ENCODE measurements at places on chromosomes 7 and 10.
A peak's percentile ranks its signal among the peaks of the same experiment; 100 is the strongest.

DNA sequence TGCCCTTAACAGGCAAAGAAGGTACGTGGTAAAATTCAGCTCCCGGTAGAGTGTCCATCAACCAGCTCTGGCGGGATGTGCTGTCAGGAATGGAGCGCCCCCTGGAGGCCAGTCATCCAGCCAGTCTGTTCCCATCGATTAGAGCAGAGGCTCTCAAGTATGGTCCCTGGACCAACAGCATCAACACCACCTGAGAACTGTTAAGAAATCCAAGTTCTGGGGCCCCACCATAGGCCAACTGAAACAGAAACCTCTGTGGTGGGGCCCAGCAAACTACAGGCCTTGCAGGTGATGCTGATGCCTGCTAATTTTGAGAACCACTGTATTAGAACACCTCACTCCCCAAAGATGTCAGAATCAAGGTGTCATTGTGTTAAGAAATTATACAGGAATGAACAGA lies 109.2 kb downstream of the DPY19L1 start:
- no peak for DNase-seq

- no peak for DNase-seq
Observed at GRCh38 chr7:55026867-55027490, 8.2 kb downstream of the EGFR start.

- DNase-seq: no peak
Observed at GRCh38 chr10:36725581-36726520, 399.5 kb upstream of the ANKRD30A start.

GRCh38 chr7:101677797-101678479 lies 48.8 kb upstream of the MYL10 start:
- no peak for DNase-seq

DNA sequence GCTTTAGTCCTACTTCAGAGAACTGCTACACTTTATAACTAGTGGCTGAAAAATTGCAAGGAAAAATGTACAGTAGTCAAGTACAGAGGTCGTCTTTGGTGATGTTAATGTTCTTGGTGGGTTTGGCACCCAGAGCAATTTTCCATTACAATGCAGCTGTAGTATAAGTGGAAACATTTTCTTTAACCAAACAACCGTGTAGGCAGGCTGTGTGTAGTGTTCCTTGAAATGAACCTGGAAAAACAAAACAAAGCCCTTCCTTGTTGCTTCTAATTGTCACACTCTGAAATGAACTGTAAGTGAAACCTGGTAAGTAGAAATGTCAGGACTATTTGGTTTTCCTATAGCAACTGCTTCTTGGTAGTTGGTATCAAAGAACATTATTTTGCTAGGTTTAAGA lies 256.9 kb downstream of the MDFIC start:
- DNase-seq: no peak

DNA sequence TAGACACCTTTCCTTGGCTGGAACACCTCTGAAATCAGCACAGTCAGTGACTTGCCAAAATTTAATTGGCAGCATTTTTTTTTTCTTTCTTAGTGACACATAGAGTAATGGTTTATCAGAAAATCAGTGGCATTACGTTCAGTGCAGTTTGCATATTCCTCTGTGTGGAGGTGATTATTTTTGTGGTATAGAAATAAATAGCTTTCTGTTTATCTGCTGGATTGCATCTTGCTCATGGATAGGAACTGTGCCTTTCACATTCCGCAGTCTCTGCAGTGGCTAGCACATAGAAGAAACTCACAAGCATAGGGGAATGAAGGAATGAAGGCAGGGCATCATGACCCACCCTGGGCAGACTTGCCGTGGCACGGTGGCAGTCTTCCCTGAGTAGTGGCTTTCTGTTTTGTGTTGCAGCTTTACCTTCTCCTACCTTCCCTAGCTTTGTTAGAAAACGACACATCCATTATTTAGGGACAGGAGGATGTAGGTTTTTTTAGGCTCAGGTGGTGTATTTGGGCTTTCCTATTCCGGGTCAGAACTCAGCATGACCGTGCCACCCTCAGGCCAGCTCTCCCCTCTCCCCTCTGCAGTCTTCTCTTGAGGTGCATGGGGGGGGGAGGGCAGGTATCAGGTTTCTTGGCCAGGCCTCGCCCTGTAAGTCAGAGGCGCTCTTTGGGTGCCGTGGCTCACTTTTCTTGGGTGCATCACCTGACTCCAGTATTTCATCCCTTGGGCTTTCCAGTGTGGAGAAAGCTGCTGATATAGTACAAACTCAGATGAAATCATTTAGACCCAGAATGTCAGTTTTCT lies 112.5 kb upstream of the GJD4 start:
- DNase-seq: no peak

GRCh38 chr10:121152033-121152432 lies 300.9 kb downstream of the WDR11 start:
- DNase-seq: no peak

- peak; percentile 19 for DNase-seq
Observed at GRCh38 chr10:59905066-59905730, 1.2 kb downstream of the CCDC6 start.

- no peak for DNase-seq
Observed at GRCh38 chr7:2710286-2710655, 22.3 kb downstream of the AMZ1 start.

- DNase-seq: peak; percentile 22
Observed at GRCh38 chr10:6473430-6473829, 106.6 kb downstream of the PRKCQ start.

DNA sequence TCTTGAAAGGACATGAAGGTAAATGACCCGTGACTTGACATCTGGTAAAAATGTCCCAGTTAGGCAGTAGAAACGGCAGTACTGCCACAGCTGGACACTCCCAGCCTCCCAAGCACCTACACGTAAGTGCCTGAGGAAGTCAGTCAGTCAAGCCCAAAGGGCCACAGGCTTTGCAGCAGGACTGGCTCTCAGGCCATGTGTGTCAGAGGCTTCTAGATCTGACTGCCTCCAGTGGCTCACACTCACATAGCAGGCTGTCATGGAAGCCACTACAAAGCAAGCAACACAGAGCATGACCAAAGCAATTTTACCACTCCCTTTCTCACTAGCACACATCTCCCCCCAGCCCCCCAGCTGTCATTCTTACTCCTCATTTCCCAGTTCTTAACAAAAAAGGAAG lies 17.8 kb upstream of the CCNJ start:
- no peak for DNase-seq

GRCh38 chr10:92847202-92847864 lies 987 bp upstream of the EXOC6 start:
- no peak for DNase-seq

DNA sequence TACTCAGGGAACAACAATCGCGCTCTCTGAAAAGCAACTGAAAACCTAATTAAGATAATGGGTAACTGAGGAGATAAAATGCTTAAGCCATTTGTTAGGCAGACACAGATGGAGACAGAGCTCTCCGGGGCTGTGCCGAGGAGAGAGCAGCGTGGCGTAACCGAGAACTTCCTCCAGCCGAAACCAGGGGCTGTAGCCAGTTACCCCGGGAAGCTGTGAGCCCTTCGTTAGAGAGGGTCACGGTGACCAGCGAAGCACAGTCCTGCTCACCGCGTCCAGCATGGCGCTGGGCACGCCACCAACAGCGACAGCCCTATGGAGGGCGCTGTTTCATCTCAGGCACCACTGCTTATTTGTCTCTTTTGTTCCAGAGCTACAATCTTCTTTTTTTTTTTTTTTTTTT lies 16.1 kb downstream of the PAPOLB start:
- DNase-seq: no peak

DNA sequence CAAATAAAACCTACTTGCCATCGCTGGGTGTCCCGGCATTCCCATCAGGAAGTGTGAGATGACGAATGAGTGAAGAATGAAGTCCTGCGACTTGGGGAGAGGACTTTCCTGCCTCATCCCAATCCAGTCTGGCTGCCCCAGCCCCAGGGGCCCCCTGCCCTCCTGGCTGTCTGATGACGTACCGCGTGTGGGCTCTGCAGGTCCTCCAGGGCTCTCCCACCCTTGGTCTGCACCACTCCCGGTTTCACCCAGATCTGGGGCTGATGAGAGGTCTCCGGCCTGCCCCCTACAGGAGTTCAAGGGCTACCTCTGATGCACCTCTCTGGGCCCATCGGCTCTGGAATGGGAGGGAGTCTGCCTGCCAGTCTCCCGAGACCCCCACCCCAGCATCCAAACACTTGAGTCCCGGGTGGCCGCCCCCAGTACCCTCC lies 9.8 kb downstream of the ATP6V1F start:
- DNase-seq: no peak

- DNase-seq: no peak
Observed at GRCh38 chr10:52701647-52702046, 70.9 kb downstream of the MBL2 start.

DNA sequence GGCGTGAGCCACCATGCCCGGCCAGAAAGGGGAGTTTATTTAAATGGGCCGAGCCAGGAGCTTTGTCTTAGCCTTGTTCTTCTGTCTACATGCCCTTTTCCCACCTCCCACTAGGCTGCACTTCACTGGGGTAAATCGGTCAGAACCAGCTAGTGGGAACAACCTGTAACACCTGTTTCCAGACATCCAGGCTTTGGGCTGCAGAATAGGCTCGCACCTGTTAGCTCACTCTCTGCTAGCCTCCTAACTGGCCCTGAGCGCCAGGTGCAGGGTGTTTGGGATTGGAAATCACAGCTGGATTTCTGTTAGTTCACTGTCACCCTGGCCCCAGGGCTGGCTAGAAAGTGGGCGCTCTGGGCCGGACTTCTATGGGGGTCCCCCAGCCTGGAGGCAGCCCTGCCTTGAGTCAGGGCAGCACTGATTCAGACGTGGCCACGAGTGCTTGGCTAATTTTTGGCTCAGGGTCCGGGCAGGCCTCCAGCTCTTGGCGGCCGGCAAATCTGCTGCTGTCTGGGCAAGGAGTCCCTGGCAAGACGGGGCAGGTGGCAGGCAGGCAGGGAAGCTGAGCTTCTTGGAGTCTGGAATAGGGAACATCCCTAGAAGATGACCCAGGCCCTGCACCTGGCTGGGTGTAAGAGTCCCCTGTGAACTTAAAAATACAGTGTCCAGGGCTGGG lies 48.6 kb downstream of the GTF2IRD1 start:
- no peak for DNase-seq

DNA sequence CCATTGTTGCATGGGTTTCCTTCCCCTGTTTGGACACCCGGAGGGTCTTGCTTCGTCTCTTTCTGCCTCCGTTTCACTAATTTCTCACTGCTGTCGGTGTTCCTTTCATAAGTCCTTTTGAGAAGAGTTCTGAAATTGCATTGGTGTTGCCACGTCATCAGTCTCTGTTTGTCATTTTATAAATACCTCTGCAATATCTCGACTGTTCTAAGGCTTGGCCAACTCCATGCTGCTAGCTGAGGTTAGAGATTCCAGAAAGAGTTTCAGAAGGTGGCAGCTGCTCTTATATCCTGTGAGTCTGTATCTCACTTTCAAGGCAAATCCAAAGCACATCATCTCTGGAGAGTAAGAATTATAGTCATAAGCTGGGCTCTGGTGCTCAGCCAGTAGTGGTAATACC lies 148.0 kb upstream of the INSYN2A start:
- DNase-seq: no peak

GRCh38 chr7:3994764-3995163 lies 687.3 kb upstream of the FOXK1 start:
- no peak for DNase-seq

DNA sequence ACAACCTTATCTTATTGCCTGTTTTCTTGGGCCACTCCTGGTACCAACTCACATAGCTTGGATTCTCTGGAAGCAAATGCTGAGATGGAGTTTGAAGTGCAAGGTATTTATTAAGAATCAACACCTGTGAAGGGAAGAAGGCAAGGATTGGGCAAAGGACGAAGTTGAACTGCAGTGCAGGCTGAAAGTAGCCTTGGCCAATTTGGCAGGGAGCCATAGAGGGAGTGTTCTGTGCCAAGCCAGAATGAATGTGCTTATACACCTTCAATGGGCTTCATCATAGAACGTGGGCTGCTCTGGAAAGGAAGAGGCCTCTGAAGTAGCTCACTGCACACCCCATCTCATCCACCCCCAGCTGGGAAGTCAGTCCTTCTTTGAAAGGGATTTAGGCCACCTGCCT lies 79.8 kb upstream of the IFRD1 start:
- no peak for DNase-seq

DNA sequence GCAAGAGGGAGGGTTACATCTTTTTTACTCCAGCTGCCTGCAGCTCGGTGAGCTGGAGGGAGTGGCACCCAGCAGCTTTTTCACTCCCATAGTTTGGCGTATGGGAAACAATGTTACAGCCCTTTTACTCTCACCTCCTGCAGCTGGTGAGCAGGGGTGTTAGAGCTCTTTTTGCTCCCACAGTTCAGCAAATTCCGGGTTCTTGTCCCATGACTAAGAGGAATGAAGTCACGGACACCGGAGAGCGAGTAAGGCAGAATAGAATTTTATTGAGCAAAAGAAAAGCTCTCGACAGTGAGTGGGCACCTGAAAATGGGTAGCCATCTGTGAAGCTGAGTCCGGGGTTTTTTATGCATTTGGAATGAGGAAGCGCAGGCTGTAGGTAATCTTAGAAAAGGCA lies 446.6 kb downstream of the GFRA1 start:
- no peak for DNase-seq

- no peak for DNase-seq
Observed at GRCh38 chr7:108592646-108593201, 23.1 kb downstream of the DNAJB9 start.

- DNase-seq: no peak
Observed at GRCh38 chr10:71274901-71275796, 43.9 kb upstream of the SLC29A3 start.

DNA sequence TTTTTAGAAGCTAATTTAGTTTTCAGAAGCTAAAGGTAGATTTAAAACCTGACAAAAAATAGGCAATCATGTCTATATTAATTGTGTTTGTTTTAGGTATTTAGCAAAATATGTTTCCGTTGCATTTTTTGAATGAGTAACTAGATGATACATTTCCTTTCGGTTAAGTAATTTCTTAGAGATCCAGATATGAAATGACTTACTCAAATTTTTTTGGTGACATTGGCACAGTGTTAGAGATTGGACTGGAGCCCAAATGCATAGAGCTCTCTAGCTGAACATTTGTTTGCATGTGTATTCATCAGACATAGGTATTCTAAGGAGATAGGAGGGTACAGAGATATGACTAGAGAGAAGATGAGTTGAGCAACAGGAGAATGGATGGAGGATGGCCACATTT lies 1.9 kb downstream of the BUB3 start:
- DNase-seq: no peak

DNA sequence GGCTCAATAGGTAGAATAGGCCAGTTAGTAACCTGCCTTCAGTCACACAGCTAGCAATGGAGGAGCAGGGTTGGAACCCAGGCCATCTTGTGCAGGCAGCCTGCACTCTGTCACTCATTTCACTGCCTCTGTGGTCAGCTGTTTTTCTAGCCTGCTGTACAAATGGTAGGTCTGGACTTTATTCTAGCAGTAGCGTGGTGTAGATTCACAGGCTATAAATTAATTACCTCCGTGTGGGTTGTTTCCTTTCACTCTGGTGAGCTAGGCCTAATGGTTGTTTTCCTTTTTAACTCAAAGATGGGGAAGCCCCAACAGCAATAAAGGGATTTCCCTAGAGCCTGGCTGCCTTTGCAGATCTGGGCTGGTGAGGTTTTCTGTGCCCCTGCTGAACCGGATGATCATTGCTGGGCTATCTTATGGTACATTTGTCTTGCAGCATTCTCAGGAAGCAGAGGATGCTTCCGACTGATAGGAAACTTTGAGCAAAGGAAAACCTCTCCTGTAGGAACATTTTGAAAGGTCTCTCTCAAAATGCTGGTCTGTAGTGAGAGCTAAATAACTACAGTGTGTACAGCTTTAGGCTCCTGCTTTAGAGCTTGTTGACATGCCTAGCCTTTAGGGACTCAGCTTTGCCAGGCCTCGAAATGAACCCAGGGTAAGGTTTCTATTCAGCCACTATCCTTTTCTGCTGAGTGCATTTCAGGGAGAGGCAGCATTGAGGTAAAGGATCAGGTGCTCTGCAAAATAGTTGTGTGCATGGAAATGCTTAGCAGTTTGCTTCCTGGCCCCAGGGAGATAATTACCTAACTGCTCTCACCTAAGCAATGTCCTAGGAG lies 157.4 kb downstream of the ST7 start:
- no peak for DNase-seq
